ENCODE measurements at places on chromosomes 12 and 14. TPM values are rescaled to one million over a fixed set of nuclear protein-coding genes. Genes with fewer than 3 reads are reported as not detected.

DNA sequence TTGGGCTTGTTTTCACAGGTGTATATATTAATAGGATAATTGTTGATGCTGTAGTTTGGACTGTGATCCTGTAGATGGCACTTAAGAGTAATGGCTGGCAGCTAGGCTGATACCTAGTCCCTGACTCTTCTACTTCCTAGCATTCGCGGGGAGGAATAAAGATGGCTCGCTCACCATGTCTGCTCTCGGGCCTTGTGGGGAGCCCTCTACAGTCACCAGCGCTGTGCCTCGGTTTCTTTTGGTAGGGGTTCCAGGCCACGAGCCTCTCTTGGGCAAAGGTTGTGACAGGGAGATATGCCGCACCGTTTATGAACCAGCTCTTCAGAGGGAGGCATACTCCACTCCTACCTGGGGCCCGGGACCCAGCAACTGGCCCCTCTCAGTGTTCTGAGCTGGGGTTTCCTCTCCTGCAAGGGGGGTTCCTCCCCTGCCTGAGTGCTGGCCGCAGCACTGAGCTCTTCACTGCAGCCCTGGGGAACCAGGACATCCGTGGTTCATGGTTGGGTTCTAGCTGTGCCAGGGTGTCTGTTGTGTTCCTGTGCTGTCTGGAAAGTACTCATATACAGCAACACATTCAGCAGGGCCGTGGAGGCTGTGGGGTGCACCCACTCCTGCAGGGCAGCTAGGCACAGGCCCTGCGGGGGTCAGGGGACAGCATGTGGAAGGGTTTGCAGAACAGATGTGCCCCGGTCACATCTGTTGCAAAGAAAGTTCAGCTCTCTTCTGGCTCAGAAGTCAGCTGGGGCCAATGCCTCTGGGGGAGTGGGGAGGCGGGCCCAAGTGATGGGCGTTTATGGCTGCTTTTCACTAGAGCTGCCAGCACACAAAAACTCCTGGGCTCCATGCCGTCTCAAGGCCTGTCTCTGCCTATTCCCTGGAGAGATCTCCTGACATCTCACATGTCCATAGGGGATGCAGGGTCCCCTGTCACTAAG lies 147.9 kb downstream of the PPFIA2 start:
- no peak for DNase-seq

DNA sequence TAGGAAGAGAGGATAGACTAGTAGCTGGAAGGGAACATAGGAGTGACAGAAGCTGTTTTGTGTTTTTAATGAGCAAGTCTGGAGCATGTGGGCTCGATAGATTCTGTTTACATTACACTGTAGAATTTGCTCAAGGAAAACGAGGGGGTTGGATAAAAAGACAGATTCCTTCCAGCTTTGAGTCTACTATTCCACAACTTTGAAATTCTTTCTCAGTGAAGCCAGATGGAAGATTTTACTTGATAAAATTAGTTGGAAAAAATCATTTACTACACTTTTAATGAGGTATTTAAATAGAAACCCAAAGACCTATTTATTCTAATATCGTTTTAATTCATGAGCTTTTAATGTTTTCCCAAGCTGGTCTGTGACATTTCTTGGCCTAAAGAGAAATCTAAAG lies 19.5 kb upstream of the EPS8 start:
- DNase-seq: peak; percentile 17

DNA sequence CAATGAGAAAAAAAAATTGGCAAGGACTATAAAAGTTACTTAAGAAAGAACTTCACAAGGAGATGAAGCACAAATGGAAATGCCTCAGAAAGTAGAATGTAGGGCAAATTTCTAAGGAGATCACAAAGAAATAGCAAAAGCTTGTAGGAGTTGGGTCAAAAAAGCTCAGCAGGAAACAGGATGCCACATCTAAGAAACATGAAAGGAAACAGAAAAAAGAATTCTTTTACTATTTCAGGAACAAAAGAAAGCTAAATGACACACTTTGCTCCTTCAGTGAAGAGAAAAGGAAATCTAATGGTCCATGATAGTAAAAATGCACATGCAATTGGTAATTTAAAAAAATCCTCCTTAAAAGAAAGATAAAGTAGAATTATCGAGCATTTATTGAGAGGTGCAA lies 452.1 kb upstream of the GARIN6 start:
- DNase-seq: no peak

GRCh38 chr12:64810831-64811230 lies 13.6 kb upstream of the TBC1D30 start:
- no peak for DNase-seq

DNA sequence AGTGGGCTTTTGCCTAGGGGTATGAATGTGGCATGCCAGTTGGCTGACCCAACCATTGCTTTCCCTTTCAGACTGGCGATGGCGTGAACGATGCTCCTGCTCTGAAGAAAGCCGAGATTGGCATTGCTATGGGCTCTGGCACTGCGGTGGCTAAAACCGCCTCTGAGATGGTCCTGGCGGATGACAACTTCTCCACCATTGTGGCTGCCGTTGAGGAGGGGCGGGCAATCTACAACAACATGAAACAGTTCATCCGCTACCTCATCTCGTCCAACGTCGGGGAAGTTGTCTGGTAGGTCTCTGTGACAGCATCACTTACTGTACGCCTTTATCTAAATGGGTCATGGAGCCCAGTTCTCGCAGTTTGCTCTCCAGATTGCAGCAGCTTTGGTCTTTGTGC lies 61.1 kb downstream of the ATP2A2 start:
- no peak for DNase-seq

- DNase-seq: no peak
Observed at GRCh38 chr14:33210311-33210710, 271.6 kb downstream of the NPAS3 start.

DNA sequence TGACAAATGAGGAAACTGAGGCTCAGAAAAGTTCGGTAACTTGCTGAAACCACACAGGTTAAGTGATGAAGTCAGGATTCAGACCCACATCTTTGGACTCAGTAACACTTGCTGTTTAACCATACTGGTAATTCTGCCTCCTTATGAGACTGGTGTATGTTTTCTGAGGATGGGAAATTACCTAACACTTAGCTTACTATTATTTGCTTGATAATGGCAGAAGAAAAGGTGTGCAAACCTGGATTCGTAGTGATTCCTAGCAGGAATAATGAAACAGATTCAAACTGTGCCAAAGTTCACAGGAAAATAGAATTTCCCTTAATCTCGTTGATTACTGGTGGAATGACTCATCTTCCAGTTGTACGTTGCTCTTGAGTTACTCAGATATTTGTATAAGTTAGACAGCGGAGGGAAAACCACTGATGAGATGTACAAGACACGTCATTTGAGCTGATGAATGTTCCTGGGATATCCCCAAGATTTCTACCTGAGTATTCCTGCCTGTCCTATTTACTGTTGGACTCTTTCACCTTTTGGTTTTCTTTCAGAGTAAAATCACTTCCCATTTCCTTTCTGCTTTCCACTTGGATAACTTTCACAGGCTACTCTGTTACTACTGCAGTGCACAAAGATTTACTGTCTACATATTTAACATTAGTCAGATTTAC lies 37.5 kb downstream of the PRORP start:
- no peak for DNase-seq

DNA sequence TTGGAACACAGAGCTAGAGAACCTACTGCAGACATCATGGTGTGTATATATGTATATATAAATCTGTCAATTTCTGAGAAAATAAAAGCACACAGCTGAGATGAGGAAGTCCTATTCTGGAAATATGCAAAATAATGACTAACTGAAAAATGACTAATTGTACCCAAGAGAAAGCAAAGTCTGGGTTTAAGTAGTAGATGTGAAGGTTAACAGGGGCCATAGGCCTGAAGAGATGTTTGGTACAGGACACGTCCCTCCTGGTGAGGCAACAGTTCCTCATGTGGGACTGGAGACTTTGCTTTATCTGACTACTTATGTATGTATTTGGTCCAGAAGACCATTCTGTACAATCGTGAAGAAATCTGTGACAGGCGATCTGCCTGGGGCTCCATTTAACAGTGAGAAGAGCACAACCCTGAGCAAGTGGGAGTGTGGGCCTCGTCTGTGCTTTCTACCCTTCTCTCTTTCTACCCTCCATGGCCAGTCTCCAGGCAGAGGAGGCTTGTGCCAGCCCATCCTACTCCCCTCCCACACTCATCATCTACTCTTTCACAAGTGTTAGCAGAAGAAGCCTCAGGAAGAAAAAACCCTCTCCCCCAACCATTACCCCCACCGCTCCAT lies 67.5 kb downstream of the SLC41A2 start:
- DNase-seq: no peak

GRCh38 chr14:77489041-77489440 lies 9.6 kb downstream of the ISM2 start:
- DNase-seq: no peak

- DNase-seq: no peak
Observed at GRCh38 chr14:53955229-53955556, 1.4 kb downstream of the BMP4 start.

- no peak for DNase-seq
Observed at GRCh38 chr12:104681012-104681690, 224.4 kb downstream of the CHST11 start.

- DNase-seq: no peak
Observed at GRCh38 chr14:95320955-95321600, 1.4 kb upstream of the CLMN start.

Gene B4GALNT1
- 0.64 TPM for polyA plus RNA-seq

Gene RFLNA
- 6.1 TPM for polyA plus RNA-seq
